Activated T-helper 1 cell treated with Interleukin-2 at 50 U/mL for 16 hours (primary cell): ENCODE measurements at places on chromosomes 7 and 10.

DNA sequence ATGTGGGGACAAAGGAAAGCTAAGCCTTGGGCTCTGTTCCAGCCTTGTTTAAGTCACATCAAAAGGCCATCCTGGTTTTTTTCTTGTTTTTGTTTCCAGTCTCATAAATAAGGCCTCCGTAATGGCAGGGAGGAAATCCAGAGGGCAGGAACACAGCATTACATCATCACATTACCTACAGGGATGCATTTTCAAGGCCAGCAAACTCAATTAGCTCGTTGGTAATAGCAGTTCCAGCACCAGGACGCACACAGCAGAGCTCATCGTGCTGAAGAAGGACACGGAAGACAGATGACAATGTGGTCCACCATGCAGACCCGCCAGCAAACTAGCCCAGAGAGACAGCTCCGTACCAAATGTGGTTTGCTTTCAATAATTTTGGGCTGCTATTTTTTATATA lies 1209.2 kb downstream of the TYW1 start:
- DNase-seq = no peak

DNA sequence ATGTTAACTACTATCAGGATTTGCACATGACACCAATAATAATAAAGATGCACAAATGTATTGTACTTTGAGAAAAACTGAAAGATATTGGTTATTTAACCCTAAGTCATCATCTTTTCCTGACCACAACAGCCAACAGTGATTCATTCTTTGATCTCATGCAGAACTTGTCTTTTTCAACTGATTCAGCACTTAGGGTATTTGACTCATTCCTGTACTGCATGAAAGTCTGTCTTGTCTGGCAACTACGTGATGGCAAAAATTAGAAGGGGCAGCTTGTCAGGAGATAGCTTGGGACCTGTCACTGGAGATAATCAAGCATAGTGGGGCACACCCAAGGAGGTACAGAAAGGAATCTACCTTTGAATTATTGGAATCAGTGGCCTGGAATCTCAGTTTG lies 77.8 kb upstream of the LRRC17 start:
- no peak for DNase-seq

GRCh38 chr10:60810437-60811182 lies 32.3 kb downstream of the CDK1 start:
- DNase-seq = no peak

DNA sequence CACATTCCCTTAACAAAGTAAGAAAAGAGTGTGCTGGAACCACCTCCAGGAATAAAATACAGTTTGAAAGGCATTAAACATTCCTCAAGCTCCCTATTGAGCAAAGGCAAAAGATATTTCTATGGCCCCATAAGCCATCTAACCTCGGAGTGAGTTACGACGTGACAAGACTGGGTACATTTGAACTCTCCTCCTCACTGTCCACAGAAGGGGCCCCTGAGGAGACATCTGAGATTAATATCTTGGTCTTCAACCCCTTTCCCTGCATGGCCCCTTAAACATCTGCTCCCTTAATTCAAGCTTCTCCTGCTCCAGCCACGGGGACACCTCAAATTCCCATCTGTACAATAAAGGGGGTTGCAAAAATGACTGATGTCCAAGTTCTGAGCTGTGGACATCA lies 526 bp downstream of the GIMAP1 start:
- no peak for DNase-seq

DNA sequence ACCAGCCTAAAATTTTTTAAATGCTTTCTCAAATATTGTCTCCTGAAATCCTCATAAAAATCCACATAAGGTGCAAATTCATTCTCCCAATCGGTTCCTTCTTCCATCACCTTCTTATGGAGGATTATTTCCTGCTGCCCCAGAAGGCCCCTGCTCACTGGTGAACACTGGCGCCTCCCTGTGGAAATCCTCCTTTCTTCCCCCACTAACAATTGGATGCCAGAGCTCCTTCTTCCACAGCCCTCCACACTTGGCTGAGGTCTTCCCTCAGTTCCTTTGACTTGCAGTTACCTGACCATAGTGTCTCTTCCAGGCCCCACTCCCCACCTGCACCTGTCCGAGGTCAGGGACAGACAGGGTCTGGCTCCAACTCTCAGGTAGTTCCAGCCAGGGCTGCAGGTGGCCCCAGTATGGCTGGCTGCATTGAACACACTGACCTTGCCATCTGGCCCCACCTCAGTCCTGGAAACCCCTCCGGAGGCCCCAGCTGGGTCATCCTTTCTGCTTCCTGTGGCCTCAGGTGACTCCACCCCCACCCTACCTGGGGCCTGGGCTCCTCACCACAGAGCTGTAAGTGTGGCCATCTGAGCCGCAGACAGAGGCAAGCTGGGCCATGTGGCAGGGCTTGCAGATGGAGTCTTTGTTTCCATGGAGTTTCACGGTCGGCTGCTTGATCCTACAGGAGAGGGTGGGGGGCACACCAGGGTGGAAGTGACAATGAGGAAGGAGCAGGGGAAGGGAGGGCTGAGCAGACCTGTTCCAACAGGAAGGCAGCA lies 18.4 kb downstream of the SPOCK2 start:
- no peak for DNase-seq

- no peak for DNase-seq
Observed at GRCh38 chr7:98133181-98133580, 26.5 kb downstream of the LMTK2 start.

GRCh38 chr10:5665373-5666007 lies 905 bp downstream of the ASB13 start:
- DNase-seq = no peak

DNA sequence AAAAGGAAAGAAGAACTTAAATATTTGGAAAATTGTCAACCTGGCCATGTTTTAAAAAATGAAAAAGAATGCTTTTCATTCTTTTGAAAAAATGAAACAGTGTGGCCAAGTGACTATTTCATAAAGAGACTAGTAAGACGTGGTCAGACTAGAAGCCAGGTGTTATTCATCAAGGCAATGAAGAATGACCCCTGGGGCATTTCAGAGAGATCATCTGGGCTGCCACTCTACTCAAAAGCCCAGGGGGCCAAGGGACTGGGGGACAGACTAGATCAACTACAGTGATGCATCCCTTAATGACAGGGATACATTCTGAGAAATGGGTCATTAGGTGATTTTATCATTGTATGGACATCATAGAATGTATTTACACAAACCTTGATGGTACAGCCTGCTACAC lies 199.4 kb downstream of the STK31 start:
- DNase-seq = no peak

- DNase-seq = no peak
Observed at GRCh38 chr7:84200859-84201258, 6.3 kb upstream of the SEMA3A start.

DNA sequence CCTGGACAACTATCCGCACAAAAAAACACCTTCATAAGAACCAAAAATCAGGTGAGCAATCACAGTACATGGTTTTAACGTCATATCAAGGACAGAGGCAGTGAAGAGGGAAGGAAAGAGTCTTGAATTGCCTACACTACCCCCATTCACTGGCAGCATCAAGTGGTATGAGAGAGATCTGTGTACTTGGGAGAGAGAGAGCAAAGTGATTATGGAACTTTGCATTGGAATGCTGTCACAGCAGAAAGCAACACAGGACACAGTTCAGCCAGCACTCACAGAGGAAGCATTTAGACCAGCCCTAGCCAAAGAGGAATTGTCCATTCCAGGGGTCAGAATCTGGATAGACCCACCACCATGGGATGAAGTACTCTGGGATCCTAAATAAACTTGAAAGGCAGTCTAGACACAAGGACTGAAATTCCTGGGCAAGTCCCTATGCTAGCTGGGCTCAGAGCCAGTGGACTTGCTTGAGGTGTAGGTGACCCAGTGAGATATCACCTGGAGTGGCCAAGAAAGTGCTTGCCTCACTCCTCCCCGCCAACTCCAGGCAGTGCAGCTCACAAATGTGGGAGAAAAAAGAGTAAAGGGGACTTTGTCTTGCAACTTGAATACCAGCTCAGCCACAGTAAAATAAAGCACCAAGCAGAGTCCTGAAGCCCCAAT lies 30.5 kb upstream of the SFTPD start:
- DNase-seq = no peak

- no peak for DNase-seq
Observed at GRCh38 chr7:24328050-24328449, 44.1 kb downstream of the NPY start.
